NCI-H187 (cell line): ENCODE measurements at places on chromosomes 13 and 19.
A peak's percentile ranks its signal among the peaks of the same experiment; 100 is the strongest.

GRCh38 chr13:100602493-100603111 is 14.0 kb upstream of the GGACT start:
- DNase-seq: no peak

DNA sequence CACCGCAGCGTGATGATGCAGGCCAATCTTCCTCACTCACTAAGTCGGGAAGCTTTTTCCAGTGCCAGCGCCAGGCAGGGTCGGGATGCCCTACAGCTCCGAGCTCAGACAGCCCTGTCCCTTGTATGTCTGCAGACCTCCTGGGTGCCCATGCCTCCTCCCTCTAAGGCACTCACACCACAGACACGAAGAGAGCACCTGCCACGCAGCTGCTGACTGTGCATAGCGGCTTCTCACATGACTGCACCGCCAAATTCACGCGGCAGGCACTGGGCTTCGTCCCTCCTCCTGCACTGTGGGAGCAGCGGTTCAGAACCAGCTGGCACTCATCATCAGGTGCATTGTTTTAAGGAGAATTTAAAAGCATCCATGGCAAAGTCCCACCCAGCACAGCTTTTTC is 88.1 kb downstream of the SLC7A1 start:
- DNase-seq: peak; percentile 52

DNA sequence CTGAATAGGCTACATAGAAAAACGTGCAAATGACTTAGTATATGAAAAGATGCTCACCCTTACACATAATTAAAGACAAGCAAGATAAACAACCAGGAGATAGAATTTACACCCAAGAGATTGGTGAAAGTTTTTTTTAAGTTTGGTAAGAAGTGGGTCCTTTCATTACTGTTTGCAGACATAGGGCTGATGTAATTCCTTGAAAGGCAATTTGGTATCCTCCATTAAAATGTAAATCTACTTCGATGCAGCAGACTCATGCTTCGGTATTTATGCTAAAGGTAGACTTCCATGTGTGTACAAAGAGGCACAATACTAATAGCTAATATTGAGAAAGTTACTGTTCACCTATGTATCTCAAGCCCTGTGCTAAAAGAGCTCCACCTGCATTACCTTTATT is 33.5 kb downstream of the CNMD start:
- no peak for DNase-seq

GRCh38 chr13:45718063-45718462 is 15.9 kb downstream of the CBY2 start:
- DNase-seq: peak; percentile 2

DNA sequence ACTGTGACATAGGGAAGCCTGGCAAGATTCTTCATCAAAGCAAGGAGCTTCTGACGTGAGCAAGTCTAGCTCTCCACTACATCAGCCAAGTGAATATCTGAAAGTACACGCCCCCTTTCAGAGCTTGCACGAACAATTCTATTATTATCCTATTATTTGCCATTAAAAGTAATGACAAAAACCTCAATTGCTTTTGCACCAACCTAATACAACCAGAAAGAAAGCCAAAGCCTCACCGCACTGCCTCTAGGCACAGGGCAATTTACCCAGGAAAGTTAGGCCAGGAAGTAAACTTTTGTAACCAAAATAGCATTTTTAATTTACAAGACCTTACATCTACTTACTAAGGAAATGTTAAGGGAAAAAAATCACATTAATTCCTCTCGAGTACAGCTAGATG is 41.2 kb downstream of the LATS2 start:
- no peak for DNase-seq

DNA sequence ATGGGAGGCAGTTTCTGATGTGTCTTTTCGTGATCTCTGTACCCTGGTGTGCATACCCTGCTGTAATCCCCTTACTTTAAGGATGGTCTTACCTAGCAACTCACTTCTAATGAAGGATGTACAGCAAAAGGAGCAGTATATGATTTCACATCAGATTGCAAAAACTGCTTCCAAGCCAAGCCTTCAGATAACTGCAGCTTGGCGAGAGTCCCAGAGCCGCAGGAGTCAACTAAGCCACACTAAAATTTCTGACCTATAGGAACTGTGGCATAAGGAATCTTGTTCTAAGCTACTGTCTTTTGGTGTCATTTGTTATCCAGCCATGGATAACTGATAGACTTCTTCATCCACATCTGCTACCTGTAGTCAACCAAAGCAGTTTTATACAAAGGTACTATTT is 496.7 kb downstream of the GPC6 start:
- DNase-seq: no peak

DNA sequence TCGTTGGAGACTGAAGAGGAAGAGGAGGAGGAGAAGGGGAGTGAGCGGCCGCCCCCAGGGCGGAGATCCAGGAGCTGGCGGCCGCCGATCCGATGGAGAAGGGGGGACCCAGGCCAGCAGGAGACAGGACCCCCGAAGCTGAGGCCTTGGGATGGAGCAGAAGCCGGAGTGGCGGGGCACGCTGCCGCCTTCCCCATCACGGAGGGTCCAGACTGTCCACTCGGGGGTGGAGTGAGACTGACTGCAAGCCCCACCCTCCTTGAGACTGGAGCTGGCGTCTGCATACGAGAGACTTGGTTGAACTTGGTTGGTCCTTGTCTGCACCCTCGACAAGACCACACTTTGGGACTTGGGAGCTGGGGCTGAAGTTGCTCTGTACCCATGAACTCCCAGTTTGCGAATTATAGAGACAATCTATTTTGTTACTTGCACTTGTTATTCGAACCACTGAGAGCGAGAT is 1.8 kb downstream of the GADD45B start:
- no peak for DNase-seq

DNA sequence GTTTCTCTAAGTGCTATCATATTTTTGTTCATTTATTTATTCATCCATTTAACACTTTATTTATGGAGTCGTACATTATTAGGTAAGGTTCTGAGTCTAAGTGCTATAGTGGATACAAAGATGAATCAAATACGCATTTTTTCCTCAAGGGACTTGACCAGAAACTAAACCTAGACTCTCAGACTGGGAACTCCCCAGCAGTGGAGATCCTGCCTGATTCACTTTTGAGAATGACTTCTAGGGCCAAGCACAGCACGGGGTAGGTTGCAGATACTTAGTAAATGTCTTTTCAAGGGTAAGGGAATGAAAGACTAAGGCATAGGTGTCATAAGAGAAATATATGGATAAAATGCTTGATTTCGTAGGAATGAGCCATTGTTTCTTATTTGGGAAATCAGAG is 7.2 kb downstream of the DNAJC15 start:
- no peak for DNase-seq

GRCh38 chr13:95221971-95222732 is 79.1 kb downstream of the ABCC4 start:
- DNase-seq: no peak

GRCh38 chr13:102935896-102936321 is 90.1 kb downstream of the ERCC5 start:
- DNase-seq: no peak

DNA sequence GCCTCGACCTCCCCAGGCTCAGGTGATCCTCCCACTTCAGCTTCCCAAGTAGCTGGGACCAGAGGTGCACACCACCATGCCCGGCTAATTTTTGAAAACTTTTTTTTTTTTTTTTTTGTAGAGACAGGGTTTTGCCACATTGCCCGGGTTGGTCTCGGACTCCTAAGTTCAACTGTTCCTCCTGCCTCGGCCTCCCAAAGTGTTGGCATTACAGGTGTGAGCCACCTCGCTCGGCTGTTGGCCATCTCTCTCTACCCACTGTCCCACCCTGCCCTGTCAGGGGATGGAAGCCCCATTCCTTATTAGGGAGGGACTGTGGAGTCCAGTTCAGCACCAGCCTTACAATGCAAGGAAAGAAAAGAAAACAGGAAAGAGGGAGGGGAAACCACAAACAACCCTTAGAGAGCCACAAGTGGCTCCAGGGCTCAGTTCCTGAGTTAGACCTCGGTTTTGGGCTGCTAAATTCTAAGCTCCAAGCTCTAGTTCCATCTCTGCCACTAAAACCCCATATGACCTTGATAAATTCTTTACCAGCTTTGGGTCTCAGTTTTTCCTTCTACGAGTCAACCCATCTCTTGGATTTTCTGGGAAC is 31.7 kb downstream of the ACTL9 start:
- DNase-seq: no peak

DNA sequence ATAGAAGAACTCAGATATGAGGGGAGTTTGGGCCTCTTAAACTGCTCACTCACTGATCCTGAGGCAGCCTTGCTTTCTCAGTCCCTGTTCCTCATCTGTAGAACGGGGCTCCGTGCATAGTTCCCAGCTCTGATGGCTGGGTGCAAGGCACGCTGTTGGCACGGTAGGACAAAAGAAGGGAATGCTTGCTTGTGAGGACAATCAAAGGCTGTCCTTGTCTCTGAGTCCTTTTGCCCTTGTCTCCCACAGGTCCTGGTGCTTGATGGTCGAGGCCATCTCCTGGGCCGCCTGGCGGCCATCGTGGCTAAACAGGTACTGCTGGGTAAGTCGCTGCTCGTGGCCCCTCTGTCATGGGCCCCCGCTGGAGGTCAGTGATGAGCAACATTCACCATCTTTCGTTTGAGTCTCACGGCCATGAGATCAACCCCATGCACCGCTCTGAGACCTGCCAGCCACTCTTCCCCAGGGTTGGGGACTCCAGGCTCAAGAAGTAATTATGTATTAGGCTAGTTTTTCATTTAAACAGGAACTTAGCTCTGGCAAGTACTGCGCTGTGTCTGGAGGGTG is 2.3 kb downstream of the RPL13A start:
- no peak for DNase-seq

DNA sequence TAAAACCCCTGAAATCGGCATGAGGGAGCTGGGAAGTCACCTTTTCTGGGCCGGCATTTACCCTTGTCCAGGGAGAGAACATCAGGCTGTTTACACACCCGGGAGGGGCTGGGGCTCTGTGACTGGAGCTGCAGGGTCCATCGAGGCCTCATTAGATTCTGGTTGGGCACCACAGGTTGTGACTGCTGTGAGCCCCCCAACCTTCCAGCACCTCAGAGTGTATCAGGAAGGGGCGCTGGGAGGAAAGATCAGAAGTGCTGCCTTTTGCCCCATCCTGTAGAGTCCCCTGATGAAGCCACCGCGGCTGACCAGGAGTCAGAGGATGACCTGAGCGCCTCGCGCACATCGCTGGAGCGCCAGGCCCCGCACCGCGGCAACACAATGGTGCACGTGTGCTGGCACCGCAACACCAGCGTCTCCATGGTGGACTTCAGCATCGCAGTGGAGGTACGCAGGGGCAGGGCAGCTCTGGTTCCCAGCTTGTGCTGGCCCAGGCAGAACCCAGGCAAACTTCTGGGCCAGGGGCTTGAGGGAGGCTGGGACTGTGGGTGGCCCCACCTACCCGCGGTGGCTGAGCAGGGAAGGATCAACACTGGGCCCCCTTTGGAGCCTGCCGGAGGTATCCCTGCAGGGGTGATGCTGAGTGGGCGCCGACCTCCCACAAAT is 136.4 kb downstream of the STK24 start:
- DNase-seq: no peak

GRCh38 chr19:18493440-18494266 is 28.2 kb downstream of the ELL start:
- no peak for DNase-seq

DNA sequence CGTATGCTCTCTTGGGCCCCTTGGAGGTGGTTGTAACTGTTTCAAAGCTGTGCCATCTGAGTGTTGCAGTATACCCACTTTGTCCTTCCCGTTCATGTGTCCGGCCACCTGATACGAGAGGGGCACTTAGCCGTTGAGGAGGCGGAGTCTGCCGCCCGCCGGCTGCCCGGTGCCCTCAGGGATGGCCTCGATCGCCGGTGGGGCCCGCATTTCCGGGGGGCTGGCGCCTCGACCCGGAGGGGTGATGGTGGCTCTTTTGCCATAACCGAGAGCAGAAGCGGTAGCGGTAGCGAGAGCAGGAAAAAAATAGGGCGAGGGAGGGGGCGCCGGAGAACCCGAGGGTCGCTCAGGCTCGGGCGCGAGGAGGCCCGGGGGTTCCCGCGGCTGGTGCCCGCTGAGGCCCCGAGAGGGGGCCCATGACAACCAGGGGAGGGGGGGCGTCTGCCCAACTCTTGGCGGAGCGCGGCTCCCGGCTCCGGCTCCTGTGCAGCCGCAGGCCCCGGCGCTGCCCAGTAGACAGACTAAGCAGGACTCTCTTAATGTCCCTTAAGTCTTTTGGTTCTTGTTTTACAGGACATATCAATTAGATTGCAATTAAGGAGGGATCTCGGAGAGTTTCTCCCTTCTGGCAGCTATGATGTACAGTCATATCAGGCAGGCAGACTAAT is 342.7 kb upstream of the SGCG start:
- DNase-seq: no peak

DNA sequence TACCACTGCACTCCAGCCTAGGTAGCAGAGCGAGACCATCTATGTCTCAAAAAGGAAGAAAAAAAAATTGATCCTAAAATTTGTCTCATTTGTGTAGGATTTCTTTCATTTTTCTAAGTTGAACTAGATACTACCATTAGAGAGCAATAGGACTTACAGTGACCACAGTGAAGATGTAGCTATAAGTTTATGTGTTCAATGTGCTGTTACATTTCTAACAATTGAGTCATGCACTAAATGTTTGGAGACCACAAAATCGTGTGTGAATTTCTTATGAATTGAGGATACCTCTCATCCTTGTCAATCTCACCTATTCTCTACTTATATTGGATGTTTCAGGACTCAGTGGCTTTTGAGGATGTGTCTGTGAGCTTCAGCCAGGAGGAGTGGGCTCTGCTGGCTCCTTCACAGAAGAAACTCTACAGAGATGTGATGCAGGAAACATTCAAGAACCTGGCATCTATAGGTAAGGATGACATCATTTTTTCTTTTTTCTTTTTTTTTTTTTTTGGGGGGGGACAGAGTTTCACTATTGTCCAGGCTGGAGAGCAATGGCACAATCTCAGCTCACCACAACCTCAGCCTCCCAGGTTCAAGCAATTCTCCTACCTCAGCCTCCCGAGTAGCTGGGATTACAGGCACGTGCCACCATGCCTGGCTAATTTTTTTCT is 12.8 kb downstream of the ZNF791 start:
- no peak for DNase-seq

DNA sequence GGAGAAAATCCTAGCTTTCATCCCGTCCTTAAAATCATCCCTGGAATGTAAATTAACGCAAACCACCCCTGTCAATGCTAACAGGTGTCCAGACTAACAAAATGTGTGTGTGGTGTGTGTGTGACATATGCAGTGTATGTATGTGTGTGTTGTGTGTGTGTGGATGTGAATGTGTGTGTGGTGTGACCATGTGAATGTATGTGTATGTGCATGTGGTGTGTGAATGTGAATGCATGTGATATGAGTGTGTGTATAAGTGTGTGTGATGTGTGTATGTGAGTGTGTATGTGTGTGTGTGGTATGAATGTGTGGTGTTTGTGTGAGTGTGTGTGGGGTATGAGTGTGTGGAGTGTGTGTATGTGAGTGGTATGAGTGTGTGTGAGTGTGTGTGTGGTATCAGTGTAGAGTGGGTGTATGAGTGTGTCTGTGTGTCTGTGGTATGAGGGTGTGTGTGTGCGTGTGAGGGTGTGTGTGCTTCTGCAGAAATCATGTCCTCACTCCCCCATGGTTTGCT is 190.8 kb downstream of the TEX29 start:
- DNase-seq: no peak

DNA sequence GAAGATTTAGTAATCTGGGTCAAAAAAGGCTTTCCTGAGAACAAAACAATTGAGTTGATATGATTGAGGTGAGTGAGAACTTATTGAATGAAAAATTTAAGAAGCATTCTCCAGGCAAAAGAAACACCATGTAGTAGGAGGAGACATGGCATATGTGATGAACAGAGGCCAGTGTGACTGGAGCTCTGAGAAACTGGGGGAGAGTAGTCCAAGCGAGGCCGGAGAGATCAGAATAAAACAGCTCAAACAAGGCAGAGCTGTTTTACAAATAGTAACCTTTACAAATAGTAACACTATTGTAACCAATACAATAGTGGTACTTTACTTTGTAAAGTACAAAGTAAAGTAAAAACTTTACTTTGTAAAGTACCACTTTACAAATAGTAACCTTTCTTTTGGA is 1159.1 kb downstream of the PCDH9 start:
- DNase-seq: no peak
